Caki2 (cell line): ENCODE measurements at places on chromosomes 1 and 21. TPM values are rescaled to one million over a fixed set of nuclear protein-coding genes. Genes with fewer than 3 reads are reported as not detected.

DNA sequence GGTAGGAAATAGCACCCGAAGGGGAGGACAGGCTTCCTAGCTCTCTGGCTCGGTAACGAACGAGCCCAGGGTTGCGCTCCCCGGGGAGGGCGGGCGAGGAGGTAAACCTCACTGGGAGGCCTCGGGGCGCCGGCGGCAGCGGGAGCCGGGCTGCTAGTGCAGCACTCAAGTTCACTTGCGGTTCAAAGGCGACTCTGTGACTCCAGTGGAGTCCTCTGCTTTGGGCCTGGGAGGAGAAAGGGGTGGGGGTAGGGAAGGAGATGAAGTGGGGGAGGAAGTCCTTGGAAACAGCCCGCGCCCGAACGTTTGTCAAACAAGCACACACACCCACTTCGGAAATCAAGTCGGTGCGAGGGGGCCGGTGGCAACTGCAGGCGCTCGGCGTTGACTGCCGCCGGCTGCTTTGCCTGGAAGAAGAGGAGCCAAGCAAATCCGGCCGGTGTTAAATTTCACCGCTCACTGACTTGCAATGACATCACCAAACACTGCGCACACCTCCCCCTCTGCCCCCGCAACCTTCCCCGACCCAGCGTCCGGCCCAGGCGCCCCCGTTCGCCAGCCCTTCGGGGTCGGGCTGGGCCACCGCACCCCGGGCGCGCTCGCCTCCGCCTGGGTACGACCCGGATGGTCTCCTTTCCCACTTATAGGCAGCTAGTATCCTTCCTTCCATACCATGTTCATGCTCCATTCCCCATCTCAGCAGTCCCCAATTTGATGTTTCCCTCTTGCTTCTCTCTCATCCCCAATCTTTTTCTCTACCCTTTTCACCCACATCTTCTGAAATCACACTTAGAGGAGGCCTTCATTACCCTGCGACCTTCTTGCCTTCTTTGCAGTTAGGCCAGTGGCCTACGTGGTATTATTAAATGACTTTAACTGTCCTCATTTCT, at the start of gene COL24A1:
TSS of gene COL24A1 (minus strand) at position 207 of the 890 bp plus-strand sequence. CDS start 376 bp downstream, outside the sequence.
- no peak for DNase-seq

DNA sequence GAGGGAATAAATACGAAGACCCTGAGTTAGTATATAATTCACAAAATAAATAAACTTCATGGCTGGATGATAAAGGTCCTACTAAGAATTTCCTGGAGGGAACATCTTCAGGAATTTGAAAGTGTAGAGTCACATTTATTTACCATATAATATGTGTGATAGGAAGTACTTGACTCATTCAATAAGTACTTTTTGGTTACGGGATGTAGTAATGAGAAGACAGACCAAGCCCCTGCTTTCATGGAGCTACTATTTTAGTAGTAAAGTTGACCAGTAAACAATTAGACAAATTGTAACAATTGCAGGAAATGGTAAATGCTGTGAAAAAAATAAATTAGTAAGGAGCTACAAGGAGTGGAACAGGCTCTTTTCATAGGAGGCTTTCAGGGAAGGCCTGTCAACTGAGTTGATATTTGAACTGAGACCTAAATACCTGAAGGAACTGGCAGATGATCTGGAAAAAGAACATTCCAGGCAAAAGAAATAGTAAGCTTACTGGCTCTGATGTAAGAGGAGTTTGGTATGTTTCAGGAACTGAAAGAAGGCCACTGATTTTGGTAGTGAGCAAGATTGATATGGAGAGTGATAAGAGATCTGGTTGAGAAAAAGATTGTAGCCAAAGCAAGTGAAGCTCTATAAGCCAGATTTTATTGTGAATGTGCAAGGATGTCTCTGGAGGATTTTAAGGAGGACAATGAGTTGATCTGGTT, 36.2 kb downstream of the CAMSAP2 start:
- no peak for DNase-seq

DNA sequence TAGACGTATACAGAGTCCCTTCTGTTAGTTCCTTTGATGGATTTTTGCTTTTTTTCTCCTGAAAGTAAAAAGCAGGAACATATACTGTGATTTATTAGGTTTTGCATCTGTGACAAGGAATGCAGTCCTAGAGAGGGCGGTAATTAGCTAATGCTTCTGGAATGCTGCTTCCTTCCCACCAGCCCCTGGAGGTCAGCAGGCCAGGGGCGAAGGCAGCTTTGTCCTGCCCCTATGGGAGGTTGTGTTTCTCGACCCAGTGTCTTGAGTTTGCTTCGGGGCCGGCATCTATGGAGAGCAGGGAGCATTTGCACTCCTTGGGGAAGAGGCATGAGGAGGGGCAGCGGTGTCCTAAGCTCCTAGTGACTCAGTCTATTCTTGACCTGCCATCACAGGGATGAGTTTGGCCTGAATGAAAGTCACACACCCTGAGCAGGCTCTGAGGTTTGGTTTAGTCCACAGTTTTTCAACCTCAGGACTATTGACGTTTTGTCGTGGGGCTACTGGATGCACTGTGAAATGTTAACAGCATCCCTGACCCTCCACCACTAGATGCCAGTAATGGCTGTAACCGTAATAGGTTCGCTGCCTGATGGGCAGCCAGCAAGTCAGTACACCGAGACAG, 85.0 kb upstream of the KCNJ15 start:
- peak; percentile 78 for DNase-seq

DNA sequence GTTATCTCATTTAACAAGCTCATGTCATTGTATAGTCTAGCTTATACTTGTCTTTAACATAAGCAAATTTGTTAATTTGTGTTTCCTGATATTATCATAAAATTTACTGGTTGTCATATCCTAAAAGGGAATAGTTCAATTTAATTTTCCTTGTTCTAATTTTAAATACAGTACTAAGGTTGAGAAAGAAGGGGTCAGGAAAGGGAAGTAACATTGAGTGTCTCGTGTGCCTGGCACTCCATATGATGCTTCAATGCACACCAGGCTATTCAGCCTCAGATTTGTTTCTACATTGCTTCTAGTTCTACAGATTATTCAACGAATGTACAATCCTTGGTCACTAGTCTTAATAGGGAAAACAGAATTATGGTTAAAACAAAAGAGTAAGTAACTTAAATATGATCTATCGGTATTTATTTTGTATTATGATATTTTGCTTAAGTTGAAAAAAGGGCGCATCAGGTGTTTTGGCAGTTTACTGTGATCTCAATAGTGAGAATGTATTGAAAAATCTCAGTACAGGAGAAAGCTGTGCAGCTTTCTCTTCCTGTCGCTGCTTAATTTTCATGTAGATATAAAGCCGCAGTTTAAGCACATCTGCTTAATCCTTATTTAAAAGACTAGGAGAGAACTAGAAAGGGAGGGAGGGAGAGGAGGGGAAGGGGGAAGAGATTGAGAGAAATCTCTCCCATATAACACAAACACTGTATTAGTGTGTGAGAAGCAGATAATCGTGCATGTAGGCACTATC, 13.0 kb downstream of the PTPRC start:
- no peak for DNase-seq

DNA sequence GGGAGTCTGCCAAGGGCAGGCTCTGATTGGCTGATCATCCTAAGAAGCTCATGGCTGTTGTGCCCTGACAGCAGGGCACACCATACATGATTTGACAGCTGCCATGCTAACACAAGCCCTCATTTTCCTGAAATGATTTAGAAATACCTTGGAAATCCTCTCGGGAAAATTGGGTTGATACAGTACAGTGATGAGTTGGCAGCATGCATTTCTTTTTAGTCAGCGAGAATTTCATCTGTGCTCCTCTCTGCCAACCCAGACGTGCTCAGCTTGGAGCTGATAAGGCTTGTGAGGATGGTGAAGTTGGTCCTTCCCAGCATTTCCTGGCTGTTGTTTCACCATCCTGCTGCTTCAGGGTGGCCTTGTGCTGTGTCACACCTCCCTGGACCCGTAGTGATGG, 22.6 kb upstream of the KCNQ4 start:
- DNase-seq = no peak

GRCh38 chr1:184827600-184828368, 73.1 kb upstream of the EDEM3 start:
- peak; percentile 92 for DNase-seq

DNA sequence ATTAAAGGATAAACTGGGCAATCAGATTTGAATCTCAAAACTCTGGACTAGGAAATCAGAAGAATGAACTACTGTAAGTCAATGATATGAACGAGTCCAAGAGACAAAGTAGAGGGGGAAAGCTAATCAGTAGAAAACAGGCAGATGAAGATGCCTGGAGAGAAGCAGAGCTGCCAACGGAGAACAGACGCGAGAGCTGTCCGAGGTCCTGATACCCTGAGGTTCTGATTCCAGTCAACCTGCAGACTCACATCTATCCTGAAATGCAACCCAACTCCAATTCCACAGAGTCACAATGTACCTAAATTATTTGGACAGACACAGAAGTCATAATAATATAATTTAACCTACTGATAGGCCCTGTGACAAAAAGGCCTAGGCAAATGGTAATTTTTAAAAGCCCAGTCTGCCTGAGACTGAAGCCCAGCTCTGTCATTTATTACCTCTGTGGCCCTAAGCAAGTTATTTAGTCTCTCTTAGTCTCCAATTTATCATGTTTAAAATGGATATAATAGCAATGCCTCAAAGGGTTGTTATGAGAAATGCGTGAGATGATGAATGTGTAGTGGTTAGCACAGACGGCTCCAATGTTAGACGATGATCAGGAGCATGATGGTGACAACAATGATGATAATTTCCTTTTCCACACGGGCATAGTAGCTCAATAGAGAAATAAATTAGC, 33.4 kb downstream of the RGS7 start:
- peak; percentile 3 for DNase-seq

GRCh38 chr1:7378346-7379130, 392.6 kb upstream of the VAMP3 start:
- no peak for DNase-seq

GRCh38 chr21:35597750-35598339, 462.5 kb downstream of the SETD4 start:
- DNase-seq = no peak

- no peak for DNase-seq
These were observed 74.5 kb downstream of the S1PR1 start for GRCh38 chr1:101311146-101311920.

DNA sequence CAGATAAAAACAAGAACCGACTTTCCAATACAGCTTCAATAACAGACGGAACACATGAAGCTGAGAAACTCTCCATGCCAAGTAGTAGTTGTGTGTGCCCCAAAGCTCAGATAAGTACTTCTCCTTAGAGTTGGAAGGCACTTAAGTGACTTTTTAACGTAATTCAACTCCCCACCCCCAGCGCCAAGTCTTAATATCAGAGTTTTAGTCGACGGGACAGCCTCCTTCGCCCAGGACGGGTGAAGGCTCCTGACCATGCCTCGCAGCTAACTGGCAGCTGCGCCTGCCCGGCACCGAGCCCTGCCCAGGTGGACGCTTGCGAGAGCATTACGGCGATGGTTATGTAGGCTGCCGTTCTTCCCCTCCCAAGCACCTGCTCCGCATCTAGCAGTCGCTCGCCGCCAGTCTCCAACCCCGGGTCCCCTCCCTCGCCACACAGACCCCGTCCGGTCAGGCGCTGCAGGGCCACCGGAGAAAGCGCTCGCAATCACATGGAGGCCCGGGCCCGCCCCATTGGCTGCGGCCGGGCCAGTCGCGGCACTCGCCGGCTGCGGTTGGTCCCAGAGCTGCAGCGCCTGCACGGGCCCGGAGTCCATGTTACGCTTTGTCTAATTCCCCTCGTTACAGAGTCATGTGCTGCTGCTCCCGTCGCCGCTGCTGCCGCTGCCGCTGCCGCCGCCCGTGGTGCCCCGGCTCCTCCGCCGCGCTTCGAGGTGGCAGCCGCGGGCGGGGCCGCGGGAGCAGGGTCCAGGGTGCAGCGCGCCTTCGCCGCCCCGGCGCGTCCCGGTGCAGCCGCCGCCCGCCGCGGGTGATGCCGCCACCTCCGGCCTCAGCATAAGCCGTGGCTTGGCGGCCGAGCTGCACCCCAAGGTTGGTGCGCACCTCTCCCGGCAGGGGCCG, at the start of gene LRRC8D:
TSS of gene LRRC8D (plus strand) at position 611 of the 900 bp plus-strand sequence. CDS start 112,037 bp downstream, outside the sequence.
- peak; percentile 82 for DNase-seq

DNA sequence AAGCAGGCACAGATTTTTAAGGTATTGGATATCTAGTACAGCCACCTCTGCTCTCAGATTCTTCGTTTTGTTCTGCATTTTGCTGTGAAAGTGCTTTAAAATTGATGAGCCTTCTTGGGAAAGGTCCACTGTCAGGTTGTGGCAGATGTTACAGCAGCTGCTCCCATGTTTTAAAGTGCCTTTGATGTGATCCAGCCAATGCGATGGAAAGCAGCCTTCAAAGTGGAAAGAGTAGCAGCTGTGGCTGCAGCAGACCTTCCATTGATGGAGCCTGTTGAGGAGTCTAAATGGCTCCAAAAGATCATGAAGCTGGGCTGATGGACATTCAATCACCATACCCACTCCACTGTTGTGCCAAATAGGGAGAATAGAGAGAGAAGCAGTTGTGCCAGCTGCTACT, 816.9 kb downstream of the PLA2G4A start:
- DNase-seq = no peak

DNA sequence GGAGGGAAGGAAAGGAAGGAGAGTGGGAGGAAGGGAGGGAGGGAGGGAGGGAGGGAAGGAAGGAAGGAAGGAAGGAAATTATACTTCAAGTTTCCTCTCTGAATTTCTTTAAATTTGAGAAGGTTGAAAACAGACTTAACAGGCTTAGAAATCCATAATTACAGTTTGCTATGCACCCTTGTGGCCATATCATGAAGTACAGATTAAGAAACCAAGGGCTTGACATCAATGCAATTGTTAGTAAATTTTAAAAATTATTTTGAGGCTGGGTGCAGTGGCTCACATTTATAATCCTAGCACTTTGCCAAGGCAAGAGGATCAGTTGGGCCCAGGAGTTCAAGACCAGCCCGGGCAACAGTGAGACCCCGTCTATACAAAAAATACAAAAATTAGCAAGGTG, 14.4 kb downstream of the ANP32E start:
- DNase-seq = no peak

DNA sequence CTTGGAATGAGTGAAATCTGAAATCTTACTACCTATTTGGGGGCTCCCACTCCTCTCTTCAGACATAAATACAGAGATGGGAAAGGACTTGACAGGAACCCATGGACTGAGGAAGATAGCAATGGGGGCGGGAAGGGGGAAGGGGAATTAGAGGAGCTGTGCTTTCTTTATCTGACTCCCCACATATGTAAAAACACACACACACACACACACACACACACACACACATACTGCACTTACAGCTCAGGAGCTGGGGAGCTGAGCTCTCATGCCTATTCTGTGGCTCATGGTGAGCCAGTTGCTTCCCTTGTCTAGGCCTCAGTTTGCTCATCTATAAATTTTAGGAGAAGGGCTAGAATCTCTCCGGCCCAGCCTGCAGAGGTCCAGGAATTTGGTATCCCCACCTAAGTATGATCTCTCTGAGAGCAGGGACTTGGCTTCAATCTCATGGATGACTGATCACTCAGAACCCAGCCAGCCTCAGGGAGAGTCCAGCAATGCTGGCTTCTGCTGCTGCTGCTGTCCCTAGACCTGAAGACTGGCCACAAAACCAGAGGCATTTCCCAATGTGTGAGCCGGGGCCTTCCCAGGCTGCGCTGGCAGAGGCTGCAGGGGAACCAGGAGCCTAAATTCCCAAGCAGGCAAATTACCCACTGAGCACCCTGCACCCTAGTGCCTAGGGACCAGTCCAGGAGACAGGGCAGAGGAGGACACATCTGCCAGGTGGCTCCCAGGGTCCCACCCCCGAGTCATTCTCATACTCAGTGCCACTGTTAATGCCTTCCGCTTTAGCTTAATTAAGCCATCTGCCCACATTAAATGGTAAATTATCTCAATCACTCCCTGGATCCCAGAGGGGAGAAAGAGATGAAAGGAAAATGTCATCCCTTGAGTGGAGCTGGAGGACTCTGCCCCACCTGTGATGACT, 57.5 kb upstream of the RBM15 start:
- DNase-seq = no peak

The SPRR1A gene
- total RNA-seq = not detected in 2 replicates

The SLC44A5 gene
- total RNA-seq = 0.70 and 1.5 TPM in 2 replicates

The TRIM67 gene
- total RNA-seq = 1.3 TPM in 1 of 2 replicates, not detected in the other

The BECN2 gene
- not detected in 2 replicates for total RNA-seq

The CASQ1 gene
- total RNA-seq = not detected in 2 replicates

The MIXL1 gene
- not detected in 2 replicates for total RNA-seq

The ICOSLG gene
- total RNA-seq = 4.5 and 5.0 TPM in 2 replicates
